Activated T-helper 17 cell treated with anti-CD3 and anti-CD28 coated beads, Interleukin-2, amount 50 U/mL, for 72 hours (primary cell): ENCODE measurements at places on chromosomes 2 and 18.
A peak's percentile ranks its signal among the peaks of the same experiment; 100 is the strongest.

DNA sequence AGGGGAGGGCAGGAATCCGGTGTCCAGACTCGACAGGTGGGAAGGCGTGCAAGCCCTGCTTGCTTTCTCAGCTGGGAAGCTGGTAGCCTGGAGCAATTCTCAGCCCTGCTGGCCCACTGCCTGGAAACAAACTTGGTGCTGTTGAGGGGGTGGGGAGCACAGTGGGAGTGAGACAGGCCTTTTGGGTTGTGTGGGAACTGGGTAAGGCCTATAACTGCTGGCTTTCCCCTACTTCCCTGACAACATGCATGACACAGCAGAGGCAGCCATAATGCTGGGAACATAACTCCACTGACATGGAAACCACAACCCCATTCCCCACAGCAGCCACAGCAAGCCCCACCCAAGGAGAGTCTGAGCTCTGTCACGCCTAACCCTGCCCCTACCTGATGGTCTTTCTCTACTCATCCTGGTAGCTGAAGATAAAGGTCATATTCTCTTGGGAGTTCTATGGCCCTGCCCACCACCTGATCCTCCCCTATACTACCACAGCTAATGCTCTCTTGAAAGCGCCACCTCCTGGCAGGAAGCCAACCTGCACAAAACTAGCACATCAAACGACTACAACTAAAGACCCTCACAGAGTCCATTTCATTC is 122.9 kb upstream of the ACVR1C start:
- ATAC-seq, result peak; percentile 38

DNA sequence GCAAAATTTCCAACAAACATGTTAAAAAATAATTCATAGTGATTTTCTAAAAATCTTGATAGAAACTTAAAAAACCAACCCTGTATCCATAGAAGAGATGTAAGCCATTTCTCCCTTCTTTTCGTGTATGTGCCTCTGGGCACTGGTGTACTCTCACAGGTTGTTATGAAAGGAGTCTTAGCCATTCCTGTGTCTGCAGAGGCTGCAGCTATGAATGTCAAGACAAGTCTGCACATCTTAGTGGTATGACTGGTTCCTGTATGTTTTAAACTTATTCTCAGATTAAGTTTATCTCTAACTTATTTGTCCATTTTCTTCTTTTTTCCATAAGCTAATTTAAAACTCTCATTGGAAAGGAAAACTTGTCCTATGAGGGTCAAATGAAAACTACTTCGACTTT is 84.0 kb downstream of the DPP4 start:
- no peak for ATAC-seq

DNA sequence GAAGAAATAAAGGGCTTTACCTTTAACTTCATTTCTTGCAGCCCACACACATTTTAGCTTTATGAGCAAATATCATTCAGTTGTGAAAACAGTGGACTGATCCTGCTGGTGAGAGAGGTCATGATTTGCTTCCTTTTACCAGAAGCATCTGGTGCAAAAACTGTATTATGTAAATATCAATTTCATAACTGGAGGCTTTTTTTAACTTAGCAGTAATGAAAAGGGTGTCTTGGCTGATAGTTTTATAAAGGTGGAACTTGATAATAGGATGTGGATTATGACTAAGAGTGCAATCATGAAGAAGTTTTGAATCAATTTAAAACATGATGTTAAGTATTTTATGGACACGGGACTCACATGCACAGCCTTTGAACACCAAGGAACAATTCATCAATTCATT is 304.4 kb downstream of the GULP1 start:
- no peak for ATAC-seq

DNA sequence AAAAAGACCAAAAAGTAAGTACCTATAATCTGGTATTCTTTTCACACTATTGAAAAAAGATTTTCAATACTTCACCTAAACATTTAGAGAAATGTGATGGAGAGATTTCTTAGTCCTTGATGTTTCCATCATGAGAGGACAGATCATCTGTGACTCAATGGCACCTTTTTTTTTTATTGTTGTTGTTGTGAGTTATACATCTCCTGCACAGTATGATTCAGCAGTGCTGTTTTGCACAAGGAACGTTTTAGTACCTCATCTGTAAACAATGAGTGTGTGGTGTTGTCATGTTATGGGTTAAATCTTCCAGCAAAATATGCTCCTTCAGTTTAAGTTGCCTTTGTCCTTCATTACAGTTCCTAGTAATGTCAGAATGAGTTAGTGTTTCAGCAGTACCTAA is 2.2 kb downstream of the KIAA1328 start:
- ATAC-seq, result peak; percentile 31

- no peak for ATAC-seq
Observed at GRCh38 chr18:21364471-21364870, 122.4 kb downstream of the GREB1L start.

DNA sequence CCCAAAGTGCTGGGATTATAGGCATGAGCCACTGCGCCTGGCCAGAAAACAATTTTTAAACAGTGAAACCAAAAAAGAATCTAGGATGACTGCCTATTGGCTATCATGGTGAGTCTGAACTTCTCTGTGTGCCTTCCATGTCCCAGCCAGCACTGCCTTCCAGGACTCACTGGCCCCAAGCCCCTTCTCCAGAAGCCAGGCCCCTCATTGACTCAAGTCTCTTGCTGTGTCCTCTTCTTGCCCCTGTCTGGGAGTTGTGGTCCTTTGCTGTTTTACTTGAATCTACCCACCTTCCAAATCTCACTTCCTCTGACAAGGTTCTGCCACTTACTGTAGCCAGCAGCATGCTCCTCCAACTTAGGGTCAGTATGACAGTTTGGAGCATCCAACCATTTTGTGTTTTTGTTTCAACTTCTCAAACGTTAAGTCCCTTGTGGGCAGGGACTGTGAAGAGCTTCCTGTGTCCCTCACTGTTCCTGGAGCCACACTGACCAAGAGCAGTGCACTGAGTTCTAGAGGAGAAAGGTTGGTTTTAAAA is 41.7 kb downstream of the ST3GAL5 start:
- no peak for ATAC-seq
